Stomach (tissue), 19 donors: ENCODE measurements at places on chromosomes 4 and X. TPM values are rescaled to one million over a fixed set of nuclear protein-coding genes. Genes with fewer than 3 reads are reported as not detected.

Gene TMEM31
- not detected for total RNA-seq

Gene ARHGAP6
- 9.0 TPM for total RNA-seq

Gene CT45A10
- total RNA-seq, result not detected

Gene CAPN6
- 84.8 TPM for total RNA-seq

DNA sequence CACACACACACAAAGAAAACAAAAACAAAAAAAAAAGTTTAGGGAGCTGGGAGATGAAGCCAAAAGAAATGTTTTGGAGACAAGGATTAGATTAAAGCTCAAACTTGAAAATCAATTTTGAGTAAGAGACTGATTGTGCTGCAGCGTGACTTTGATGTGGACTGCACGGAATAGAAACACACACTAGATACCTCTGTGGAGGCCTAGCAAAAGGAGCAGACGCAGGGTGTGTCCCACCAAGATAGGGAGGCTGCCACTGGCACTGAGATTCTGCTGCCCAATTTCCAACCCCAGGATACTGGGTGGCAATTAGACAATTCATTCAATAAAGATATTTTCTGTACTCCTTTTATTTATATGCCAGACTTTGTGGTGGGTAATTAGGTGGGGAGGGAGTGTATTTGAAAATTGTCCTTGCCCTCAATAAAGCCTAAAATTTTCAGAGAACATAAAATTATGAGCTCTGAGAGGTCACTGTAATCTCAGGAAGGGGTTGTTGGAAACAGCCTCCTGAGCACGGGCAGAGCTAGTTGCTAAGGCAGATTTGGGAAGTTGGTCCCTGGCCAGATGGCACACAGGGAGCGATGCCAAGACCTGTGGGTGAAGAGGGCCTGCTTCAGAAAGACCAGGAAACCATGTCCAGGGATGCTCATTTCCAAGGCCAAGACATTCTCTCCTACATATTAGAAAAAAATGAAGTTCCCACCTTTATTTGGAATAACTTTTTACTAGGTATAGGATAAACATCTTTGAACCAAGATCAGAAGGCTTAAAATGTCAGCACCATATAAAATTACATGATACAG lies 1.9 kb upstream of the PPP3CA start:
- H3K4me1 ChIP-seq, result peaks cover 12% of the 10 kb centered on the region
- DNase-seq, result peak; percentile 80
- H3K27me3 ChIP-seq, result no peaks in the 10 kb centered on the region
- no peak overlapping the region for H3K4me3 ChIP-seq
- H3K27ac ChIP-seq, result peak overlapping the region; percentile 97
- no peaks in the 10 kb centered on the region for H3K36me3 ChIP-seq

- H3K27ac ChIP-seq, result peak overlapping the region; percentile 93
- H3K27me3 ChIP-seq, result no peaks in the 10 kb centered on the region
- peaks cover 6% of the 10 kb centered on the region for H3K36me3 ChIP-seq
Measured at GRCh38 chrX:48960291-48960690, 2.9 kb upstream of the OTUD5 start.

DNA sequence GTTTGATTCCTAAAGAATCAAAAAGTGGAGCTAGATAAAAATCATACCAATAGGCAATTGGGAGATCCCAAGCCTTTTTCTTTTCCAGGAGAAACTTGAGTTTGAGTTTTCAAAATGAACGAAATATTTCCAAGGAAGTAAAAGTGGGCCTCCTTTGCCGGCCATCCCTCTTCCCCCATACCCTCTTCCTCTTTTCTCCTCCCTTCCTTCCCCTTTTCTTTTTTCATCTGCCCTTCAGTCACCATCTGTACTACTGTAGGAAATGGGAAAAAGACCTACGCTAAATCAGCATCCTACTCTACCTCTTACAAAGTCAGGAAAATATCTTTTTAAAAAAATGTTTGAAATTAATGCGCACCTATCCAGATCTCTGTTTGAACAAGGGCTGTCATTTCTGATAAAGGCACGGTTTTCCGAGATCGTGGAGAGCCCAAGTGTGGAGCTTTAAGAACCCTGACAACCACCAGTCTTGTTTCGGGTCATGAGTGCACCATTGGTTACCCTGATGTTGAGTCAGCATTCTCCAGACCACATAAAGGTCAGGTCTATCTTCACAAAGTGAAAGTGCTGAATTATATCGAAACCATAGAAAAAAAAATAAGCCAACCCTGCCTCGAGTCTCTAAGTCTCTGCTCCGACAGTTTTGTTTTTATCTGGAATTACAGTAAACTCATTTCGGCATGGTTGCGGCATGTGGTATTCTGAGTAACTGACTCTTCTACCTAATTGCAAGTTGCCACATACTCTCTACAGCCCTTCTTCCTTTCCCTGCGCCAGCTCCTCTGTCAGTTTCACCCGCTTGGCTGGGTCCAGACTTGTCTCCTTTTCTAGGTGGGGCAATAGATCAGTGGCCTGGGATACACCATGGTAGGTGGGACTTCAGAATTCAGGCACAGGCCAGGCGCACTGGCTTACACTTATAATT lies 140.2 kb upstream of the KLF3 start:
- no peaks in the 10 kb centered on the region for H3K4me1 ChIP-seq
- H3K4me3 ChIP-seq, result no peak overlapping the region
- no peak overlapping the region for H3K27ac ChIP-seq
- H3K36me3 ChIP-seq, result no peaks in the 10 kb centered on the region

GRCh38 chr4:95422436-95422835 lies 126.3 kb downstream of the UNC5C start:
- H3K27me3 ChIP-seq, result no peaks in the 10 kb centered on the region
- H3K36me3 ChIP-seq, result no peaks in the 10 kb centered on the region
- H3K4me3 ChIP-seq, result no peak overlapping the region
- no peaks in the 10 kb centered on the region for H3K4me1 ChIP-seq
- no peak overlapping the region for H3K27ac ChIP-seq

GRCh38 chr4:121517241-121517640 lies 136.4 kb upstream of the QRFPR start:
- H3K4me3 ChIP-seq, result no peak overlapping the region
- no peak overlapping the region for H3K27ac ChIP-seq
- no peaks in the 10 kb centered on the region for H3K36me3 ChIP-seq
- no peaks in the 10 kb centered on the region for H3K4me1 ChIP-seq

DNA sequence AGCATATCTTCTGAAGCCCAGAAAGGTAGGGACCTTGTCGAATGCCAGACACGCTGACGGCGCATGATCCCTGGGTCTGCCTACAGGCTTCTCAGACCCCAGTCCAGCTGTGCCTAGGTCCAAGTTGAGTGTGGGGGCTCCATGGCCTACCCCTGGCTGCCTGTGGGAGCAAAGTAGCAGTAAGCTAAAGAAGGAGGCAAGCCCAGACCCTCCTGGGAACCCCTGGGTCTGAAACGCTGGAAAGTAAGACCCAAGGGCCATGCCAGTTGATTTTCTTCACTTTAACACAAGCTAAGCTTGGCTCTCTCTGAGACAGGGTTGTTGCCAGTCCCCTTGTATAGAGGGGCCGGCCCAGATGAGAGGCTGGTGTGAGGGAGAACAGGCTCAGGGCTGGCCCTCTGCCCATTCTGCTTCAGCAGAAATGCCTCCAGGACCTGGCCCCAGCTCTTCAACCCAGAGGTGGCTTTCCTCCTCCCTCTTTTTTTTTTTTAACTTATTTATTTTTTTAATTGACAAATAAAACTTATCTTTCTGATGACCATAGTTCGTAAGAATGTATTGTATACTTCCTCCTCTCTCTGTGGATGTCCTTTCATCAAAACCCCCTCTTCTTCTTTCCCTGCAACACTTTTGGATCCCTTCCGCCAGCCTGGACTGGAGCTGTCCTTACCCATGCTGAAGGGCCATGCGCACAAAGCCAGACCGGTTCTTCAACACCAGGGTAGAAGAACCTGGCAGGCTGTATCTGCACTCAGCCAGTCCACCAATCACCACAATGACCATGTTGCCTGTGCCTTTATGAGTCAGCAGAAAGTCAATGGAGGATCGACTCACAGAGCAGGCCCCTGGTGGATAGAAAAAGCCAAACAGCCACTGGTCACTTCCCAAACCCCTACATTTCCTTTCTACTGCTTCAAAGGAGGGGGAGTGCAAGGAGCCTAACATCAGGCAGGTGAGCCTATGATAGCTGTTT lies 7.1 kb downstream of the AWAT2 start:
- no peaks in the 10 kb centered on the region for H3K27me3 ChIP-seq
- H3K36me3 ChIP-seq, result no peaks in the 10 kb centered on the region
- no peaks in the 10 kb centered on the region for H3K4me1 ChIP-seq
- no peak overlapping the region for H3K4me3 ChIP-seq
- DNase-seq, result peak; percentile 62
- no peak overlapping the region for H3K27ac ChIP-seq

GRCh38 chr4:2268357-2269205 lies 6.7 kb upstream of the MXD4 start:
- no peak overlapping the region for H3K4me3 ChIP-seq
- H3K4me1 ChIP-seq, result peaks cover 34% of the 10 kb centered on the region
- no peak overlapping the region for H3K27ac ChIP-seq
- DNase-seq, result no peak
- H3K27me3 ChIP-seq, result no peaks in the 10 kb centered on the region

DNA sequence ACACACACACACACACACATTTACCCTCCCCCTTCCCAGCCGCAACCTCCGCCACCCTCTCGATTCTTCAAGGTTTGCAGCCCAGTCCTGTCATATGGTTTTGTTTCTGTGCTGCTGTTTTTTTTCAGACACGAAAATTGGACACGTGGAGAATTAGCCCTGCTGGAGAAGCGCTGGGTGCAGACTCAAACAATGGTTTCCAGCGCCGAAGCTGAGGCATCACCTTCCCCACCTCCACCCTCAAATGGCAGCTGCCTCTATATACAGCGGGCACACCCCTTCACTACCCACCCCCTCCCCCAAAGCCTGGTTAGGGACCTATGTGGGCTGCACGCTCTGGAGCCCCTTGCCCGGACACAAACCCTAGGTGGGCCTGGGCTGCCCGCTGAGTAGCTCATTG lies 87.9 kb downstream of the BCOR start:
- no peak for DNase-seq
- H3K27ac ChIP-seq, result no peak overlapping the region
- peaks cover 74% of the 10 kb centered on the region for H3K27me3 ChIP-seq
- H3K4me1 ChIP-seq, result peaks cover 79% of the 10 kb centered on the region
- no peaks in the 10 kb centered on the region for H3K36me3 ChIP-seq

DNA sequence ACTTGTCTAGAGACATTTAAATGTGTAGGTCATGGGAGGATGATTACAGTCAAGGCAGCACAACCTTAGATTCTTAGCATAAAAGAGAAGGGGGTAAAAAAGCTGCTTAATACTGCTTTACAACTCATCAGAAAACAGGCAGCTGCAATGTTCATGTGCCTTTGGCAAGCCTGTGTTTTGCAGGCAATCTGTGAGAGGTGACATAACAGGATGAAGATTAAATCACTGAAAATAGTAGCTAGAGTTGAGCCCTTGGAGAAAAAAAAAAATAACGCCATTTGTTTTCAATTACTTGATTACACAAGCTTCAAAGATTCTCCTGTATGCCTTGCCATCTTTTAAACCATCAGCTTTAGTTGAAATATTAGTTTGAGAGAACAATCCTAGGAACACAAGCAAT lies 847.6 kb upstream of the LCORL start:
- H3K4me1 ChIP-seq, result no peaks in the 10 kb centered on the region
- H3K27me3 ChIP-seq, result no peaks in the 10 kb centered on the region
- no peak for DNase-seq
- H3K27ac ChIP-seq, result no peak overlapping the region
- H3K4me3 ChIP-seq, result no peak overlapping the region
- no peaks in the 10 kb centered on the region for H3K36me3 ChIP-seq

DNA sequence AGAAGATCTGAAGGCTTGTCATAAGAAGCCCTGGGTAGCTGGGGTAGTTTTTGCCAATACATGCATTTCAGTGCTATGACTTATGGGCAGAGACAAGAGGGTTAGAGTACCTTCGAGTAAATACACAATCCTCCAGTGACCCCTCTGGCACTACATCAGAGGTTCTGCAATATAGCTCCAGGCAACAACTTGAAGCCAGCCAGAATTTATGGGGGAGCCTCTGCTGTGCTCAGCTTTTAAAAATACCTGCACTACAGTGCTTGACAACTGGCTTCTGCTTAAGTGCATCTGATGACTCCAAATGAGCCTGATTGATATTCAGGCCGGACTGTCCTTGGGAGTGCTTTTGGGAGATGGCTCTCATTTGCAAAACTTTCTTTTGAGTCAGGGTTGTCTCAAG lies 44.9 kb upstream of the SMAD1 start:
- no peaks in the 10 kb centered on the region for H3K36me3 ChIP-seq
- no peaks in the 10 kb centered on the region for H3K4me1 ChIP-seq
- H3K27ac ChIP-seq, result no peak overlapping the region

DNA sequence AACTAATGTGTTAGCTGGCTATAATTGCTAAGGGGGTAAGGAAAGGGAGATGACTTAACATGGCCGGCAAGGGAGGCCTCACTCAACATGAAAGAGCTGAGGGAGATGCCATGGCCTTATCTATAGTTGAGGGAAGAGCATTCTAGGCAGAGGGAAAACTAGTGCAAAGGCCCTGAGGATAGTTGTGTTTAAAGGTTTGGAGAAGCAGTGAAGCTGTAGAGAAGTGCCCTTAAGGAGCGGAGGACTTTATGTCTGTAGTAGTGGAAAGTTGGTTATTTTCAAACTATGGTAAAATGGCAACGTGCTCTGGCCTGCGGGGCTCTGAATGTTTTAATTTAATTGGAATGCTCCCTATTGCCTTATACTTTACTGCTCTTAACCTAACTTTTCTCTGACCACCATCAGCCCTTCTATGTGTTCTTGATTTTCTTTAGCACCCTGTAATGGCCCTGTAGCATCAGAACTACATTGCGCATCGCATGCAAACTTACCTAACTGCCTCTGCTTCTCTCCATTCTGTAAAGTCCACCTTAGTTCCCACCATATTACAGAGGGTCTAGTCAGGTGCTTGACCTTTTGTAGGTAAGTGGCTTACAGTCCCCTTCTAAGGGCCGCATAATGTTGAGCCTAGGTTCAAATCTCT lies 35.8 kb downstream of the ERVMER34-1 start:
- H3K36me3 ChIP-seq, result no peaks in the 10 kb centered on the region
- peaks cover 37% of the 10 kb centered on the region for H3K4me1 ChIP-seq
- no peaks in the 10 kb centered on the region for H3K27me3 ChIP-seq
- H3K27ac ChIP-seq, result no peak overlapping the region
- no peak overlapping the region for H3K4me3 ChIP-seq

- no peaks in the 10 kb centered on the region for H3K27me3 ChIP-seq
- H3K27ac ChIP-seq, result no peak overlapping the region
- H3K36me3 ChIP-seq, result no peaks in the 10 kb centered on the region
- no peaks in the 10 kb centered on the region for H3K4me1 ChIP-seq
- no peak for DNase-seq
Measured at GRCh38 chr4:4735870-4736269, 123.6 kb upstream of the MSX1 start.

GRCh38 chrX:22970861-22971260 lies 28.9 kb upstream of the DDX53 start:
- no peak overlapping the region for H3K27ac ChIP-seq
- H3K4me3 ChIP-seq, result no peak overlapping the region
- no peaks in the 10 kb centered on the region for H3K27me3 ChIP-seq
- no peak for DNase-seq

- H3K27ac ChIP-seq, result no peak overlapping the region
- H3K36me3 ChIP-seq, result no peaks in the 10 kb centered on the region
- H3K4me1 ChIP-seq, result no peaks in the 10 kb centered on the region
Measured at GRCh38 chr4:163113921-163114713, 52.6 kb downstream of the NAF1 start.

- H3K27me3 ChIP-seq, result no peaks in the 10 kb centered on the region
- H3K36me3 ChIP-seq, result peaks cover 23% of the 10 kb centered on the region
- peak overlapping the region; percentile 90 for H3K4me3 ChIP-seq
- peaks cover 50% of the 10 kb centered on the region for H3K4me1 ChIP-seq
- peak overlapping the region; percentile 99 for H3K27ac ChIP-seq
- no peak for DNase-seq
Measured at GRCh38 chrX:153966841-153967535, 4.6 kb downstream of the HCFC1 start.
